ENCODE measurements at places on chromosomes 6 and 20.
A peak's percentile ranks its signal among the peaks of the same experiment; 100 is the strongest.

- no peak for DNase-seq
Observed at GRCh38 chr6:35047265-35048011, 93.7 kb downstream of the TCP11 start.

- DNase-seq = no peak
Observed at GRCh38 chr6:170172825-170173256, 118.0 kb downstream of the DLL1 start.

- DNase-seq = no peak
Observed at GRCh38 chr20:3315136-3315535, 76.1 kb upstream of the SLC4A11 start.

GRCh38 chr6:127515234-127515793 lies 3.8 kb downstream of the MTCL3 start:
- DNase-seq = peak; percentile 1

DNA sequence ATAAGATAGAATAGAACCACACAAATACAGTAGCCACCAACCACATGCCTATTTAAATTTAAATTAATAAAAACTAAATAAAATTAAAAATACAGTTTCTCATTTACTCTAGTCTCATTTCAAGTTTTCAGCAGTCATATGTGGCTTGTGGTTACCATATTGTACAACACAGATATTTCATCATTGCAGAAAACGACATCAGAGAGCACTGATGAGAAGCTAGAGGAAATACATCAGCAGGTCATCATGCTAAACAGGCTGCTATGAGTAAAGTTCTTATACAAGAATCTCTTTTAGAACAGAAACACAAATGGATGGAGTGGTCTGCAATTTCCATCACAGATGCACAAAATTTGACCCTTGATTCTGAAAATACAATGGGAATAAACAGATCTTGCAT lies 36.6 kb downstream of the TBC1D32 start:
- no peak for DNase-seq

DNA sequence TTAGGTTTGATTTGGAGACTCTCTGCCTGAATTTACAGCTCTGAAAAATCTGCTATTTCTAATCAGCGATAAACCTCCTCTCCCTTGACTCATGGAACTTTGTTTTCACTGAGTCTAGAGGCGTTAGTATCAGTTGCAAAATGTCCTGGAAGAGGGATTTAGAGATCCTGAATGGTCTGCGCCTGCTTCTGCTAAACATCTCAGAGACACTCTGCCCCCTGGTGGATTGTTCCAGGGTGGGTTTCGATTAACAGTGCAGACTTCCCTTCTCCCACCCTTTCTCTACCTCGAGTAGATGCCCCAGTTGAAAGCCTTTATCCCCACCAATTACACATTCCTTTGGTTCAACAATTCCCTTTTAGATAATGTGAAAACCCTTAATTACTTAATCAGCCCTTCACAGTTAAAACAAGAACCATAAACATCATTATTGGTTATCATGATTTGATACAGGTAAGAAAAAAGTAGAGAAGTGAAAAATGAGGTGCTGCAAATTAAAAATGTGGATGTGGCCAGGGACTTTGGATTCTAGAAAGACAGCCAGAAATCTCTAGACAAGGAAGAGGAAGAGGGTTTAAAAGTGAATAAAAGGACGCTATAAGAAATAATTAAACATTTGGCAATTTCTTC lies 5.5 kb downstream of the HTR1B start:
- no peak for DNase-seq

DNA sequence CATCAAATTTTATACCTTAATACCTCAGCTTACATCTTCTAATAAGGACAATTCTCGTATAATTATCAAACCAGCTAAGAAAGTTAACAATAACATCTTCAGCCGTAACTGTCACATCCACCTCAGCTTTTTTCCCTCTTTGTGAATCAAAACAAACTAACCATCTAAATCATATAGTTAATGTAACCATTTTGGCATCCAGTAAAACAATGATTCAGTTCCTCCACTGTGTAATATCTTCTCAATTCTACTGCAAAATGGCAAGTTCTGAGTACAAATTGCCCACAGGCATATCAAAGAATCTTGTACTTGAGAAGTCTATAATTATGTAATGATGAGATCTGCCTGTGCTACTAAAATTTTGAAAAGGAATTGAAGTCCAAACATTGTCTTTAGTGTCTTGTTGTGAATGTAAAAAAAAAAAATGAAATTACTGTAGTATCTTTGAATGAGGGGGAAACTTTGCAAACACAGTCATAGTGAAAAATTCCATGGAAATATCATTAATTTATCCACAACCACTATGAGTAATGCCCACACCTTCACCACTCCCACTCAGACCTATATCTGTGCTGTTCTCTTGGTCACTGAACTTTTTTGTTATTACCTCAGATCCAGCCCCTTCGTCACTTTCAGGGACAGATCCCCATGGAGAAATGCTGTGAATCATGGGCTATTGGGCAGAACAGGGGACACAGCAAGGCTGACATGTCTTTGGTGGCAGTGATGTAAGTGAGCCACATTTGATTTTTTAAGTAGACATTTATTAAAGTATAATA lies 178.6 kb upstream of the RAB32 start:
- DNase-seq = no peak

DNA sequence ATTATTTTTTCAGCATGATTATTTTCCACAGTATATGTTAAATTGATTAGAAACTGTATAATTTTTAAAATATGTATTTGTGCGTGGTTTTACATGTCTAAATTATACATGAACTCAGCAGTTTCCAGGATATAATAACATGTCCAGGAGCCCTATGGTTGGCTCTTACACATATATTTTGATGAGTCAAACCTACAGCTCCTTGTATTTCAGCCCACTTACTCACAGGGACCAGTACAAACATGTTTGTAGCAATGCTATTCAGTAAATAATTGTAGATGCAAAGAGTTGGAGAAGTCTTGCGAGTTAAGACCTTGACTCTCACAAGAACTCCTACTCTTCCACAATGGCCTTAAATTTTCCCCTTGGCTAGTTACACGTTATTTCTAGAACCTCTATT lies 107.2 kb upstream of the SASH1 start:
- no peak for DNase-seq

All from activated gamma-delta T cell treated with anti-CD3 and anti-CD28 coated beads, Interleukin-2, amount 50 U/mL, for 16 hours (primary cell).